NCI-H345 (cell line): ENCODE measurements at places on chromosomes 6 and 20.
A peak's percentile ranks its signal among the peaks of the same experiment; 100 is the strongest.

GRCh38 chr6:4281341-4282293 is 146.2 kb upstream of the ECI2 start:
- peak; percentile 55 for DNase-seq

DNA sequence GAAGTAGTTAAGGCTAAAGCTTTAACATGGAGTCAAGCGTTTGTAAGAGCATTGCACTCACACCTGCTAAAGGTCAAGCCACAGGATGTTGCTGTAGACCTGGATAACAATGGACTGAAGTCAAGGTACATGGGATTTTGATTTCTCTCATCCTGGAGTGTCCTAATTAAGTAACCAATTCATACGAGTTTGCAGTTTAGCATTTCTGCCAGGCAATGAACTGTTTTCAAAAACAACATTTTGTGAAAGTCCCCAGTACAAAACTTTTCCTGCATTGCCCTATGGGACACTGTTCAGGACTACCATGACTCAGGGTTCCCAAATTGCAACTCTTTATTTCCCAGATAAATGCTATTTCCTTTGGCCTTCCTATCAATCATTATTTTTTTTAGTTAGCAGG is 17.4 kb upstream of the SIRPB1 start:
- no peak for DNase-seq

DNA sequence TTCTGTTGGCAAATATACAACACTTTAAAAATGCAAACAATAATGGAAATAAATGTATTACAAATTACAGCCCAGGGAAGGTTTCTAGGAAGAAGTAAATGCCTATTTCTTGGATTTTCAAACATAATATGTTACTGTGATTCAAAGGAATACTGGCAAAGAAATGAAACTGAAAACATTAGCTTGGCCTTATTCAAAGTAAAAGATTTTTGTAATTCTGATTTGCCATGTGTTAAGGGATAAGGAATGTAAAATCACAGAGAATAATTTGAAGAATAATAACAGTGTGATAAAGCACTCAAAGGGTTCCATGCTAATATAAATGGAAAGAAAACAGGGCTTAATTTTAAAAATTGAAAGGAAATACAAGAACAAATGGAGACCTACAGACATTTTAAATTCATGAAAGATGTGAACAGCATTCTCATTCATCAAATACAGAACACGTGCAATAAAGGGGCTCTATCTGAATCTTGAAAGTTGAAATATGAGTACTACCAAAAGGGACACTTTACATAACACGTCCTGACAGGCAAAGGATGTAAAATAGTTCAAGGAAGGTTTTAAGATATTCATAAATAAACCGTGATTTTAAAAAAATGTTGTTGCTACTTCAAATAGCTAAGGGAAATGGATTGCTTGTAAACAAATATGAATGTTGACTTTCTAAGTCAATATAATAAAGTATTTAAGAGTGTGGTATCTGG is 138.1 kb downstream of the RFPL4B start:
- no peak for DNase-seq

DNA sequence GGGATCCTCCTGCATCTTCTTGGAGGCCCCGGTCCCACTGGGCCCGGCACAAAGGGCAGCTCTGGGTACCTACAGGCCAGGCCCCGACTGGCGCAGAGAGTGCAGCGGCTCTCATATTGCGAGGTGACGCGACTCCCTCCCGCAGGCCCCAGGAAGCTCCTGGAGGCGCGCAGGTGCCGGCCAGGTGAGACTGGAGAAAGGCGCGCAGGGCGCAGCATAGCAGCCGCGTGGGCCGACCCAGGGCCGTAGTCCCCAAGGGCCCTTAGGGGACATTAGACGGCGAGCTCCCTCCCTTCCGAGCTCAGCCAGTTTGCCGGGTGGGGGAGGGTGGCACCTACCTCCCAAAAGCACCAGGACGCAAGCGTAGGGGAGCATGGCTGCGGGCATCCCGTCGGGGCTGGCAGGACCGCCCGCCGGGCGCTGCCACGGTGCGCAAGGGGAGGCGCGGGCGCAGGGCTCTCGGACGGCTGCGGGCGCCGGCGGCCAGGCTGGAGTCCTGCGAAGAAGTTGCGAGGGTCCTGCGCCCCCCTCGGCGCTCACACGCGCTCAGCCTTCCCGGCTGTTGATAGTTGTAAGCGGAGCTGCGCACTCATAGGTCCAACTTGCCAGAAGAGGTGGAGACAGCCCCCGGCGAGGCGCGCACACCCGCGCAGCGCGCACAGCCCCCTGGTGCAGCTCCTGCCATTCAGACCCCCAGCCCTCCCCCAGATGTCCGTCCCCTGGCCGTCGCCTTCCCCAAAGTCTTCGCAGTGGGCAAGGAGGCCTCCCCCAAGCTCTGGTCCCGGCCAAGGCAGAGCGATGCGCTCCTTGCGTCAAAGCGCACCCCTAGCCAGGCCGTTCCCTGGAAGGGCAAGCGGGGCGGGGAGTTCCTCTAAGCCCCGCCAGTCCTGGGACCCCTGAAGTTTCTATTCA is 622 bp downstream of the APCDD1L start:
- no peak for DNase-seq

GRCh38 chr6:73030257-73030656 is 195.0 kb downstream of the KHDC1L start:
- no peak for DNase-seq

- DNase-seq: no peak
Observed at GRCh38 chr6:121338956-121339355, 4.7 kb upstream of the TBC1D32 start.

GRCh38 chr6:9408402-9409117 is 973.2 kb upstream of the SLC35B3 start:
- no peak for DNase-seq

DNA sequence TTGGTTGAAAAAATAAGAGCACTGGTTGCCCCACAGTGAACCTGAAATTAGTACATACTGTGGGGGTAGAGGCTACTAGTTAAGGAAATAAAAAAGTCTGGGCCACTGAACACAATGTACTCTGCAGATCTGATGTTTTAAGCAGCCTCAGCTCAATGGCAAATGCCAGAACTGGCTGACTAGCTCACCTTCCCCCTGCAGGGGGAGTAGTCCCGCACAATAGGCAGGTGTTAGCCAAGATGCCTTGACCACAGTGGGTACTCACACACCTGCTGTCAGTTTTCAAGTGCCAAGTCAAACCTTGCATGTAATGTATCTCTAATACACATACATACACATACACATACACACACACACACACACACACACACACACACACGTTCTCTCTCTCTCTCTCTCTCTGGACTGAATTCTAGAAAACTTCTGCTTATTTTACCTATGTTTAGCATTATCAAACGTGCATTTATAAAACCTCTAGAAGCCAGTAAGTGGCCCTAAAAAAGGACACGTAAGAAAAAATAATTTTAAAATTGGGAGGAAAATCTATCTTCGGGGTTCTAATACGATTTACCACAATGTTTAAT is 36.1 kb downstream of the GMDS start:
- peak; percentile 31 for DNase-seq

GRCh38 chr6:10421158-10421920 is 6.5 kb upstream of the TFAP2A start:
- no peak for DNase-seq

GRCh38 chr20:57480444-57481160 is 44.3 kb downstream of the CTCFL start:
- no peak for DNase-seq

GRCh38 chr6:5580736-5581581 is 319.6 kb downstream of the FARS2 start:
- DNase-seq: no peak

GRCh38 chr20:55333798-55334197 is 671.5 kb downstream of the CBLN4 start:
- no peak for DNase-seq

DNA sequence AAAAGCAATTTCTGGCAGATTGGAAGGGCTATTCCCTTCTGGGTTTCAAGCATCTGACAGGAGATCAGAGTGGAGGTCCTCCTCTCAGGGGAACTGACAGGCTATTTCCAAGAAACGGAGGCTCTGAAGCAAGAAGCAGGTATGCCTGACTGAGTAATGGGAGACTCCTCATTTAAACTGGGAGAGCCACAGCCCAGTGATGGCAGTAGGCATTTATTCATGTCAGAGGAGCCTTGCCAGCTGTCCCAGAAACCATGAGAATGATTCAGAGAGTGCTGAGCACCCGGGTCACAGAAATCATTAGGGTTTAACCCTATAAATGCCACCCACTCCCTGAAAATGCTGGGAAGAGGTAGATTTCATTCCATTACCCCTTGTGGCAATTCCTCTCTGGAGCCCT is 247.5 kb upstream of the RNF217 start:
- DNase-seq: no peak

GRCh38 chr6:165717732-165718465 is 54.9 kb upstream of the PDE10A start:
- no peak for DNase-seq

GRCh38 chr20:35709259-35709658 is 10.1 kb downstream of the ROMO1 start:
- no peak for DNase-seq

DNA sequence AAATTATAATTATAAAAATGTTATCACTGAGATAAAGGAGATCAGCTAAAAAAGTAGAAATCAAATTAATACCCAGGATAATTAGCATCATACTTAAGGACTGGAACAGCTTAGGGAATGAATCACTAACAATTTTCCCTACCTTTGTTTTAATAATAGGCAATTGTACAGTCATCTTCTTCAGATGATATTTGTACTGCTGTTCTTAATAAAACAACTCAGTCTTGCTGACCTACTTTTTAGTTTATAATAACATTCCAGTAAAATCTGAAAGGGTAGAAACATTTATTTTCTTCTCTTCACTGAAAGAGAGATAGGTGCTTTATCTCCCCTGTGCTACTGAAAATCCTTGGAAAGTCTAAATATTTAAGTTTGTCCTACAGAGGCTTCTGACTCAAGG is 271.2 kb upstream of the THEMIS start:
- DNase-seq: no peak

DNA sequence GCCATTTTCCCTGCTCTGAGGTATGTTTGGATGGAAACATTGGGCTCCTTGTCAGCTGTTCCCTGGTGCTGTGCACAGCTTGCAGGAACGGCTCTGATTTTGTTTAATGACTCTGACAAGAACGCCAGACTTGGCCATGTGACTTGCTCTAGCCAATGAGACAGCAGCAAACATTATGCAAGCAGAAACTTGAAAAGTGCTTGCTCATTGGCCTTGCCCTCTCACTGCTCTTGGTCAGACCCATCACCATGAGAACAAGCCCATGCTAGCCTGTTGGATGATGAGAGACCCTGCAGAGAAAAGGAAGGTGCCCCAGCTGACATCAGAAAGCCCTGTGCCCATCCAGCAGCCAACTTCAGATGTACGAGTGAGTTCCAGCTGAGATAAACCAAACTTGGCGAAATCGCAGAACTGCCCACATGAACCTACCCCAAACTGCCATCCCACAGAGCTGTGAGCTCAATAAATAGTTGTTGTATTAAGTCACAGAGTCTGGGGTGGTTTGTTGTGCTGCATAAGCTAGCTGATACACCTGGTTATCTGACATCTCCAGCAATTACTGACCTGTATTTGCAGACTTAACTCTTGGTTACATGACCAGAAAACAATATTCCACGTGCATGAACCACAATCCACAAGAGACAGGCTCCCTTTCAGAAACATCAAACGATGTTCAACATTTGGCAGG is 96.9 kb downstream of the JPH2 start:
- no peak for DNase-seq

DNA sequence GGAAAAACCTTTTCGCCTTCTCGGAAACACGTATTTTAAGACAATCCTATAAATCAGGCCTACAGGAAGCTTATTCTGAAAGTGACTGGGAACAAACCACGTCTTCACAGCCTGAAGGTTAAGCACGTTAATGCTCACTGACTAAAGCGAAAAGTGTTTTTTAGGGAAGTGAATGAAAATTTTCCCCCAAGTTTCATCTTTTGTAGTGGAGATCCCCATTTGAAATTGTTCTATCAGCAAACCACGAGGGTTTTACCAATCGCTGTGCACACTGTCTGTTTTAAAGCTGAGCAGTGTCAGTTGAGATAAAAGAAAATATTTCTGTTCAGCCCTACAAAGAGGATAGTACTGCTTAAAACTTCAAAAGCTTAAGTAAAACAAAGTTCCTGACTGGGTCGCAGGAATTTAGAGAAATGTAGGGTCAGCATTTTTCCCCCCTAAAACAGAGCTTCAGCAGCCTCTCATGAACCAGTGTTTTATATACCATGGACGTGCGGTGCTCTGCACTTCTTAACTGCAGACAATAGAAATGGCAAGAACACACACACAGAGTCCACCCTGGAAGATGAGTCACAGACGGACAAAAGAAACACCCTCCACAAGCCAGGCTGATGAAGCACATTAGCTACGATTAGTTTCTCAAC is 34.9 kb downstream of the SLC22A23 start:
- DNase-seq: no peak

DNA sequence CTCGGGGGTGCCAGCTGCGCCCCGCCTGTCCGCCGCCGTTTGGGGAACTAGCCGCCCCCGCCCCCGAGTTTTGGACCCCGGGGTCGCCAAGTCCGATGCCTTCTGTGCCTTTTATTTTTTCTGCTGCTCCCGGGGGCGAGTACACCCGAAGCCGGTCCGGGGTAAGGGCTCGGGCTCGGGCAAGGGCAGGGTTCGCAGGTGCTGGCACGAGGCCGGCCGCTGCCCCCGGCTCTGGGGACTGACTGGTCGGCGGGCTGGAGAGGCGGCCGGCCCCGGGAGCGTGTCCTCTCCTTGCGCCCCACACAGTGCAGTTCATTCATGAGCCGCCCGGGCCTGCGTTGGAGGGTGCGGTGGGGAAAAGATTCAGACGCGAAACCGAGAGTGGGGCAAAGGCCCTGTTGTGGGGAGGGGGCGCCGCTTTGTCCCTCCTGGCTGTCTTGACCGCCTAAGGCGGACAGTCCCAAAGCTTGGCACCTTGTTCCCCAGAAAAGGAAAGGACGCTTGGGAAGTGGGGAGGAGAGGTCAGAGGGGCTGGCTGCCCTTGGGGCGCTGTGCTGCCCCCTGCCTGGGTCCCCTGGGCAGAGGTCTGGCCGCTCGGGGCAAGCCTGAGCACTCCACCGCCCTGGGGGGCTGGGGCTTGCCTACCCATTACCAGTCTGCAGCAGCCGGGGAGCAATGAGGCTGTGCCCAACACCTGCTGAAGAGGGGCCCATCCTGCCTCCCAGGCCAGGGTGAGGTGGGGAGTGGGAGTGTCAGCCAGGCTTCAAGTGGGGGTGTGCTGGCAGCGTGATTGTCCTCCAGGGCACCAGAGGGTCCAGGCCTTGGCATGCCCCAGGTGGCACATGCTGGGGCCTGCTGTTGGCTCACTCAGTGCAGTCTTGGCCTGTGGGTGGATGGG is 915 bp downstream of the TMEM63B start:
- DNase-seq: peak; percentile 15

DNA sequence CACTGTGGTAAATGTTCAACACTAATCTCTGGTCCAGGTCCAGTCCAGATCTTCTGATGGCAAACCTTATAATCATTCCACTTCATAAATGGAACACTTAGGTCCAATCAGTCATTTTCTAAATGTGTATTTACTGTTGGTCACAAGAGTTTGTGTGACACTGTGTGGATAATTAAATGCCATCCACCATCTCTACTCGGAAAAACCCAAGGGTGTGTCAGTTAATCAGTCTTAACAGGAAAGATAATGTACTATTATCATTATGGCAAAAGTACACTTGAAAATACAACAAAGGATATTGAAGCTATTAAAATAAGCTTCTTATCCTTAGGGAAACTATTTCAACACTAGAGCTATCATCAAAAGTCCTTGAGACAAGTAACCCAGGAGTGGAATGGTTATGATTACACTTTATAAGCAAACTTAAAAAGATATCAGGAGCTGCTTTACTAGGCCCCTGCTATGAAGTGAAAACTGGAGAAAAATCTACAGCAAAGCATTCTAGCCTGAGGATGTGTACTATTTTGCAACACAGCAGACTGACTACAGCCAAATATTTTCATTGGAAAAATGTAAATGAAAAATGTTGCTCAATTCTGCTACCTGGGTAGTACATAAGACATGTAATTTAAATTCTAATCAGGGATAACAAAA is 227.9 kb downstream of the LAMA2 start:
- DNase-seq: no peak
